ENCODE measurements at places on chromosomes 2 and 18.

DNA sequence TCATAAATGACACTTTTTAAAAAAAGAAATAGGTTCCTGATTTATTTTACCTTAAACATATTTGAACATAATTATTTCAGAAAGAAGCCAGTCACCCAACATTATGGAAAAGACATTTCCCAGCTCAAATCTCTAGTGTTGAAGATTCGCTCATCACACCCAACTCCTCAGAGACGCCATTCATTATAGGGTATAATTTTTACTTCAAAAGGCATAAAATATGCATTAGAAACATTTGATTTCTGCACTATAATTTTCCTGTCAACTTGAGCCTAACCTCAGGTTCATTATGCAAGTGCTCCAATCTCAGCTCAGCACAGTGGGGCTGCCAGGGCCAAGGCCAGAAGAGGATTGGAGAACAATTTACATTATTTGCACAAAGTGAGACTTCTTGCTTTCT lies 58.8 kb upstream of the TTN start:
- no peak for DNase-seq

GRCh38 chr18:23684515-23685197 lies 4.6 kb upstream of the LAMA3 start:
- no peak for DNase-seq

DNA sequence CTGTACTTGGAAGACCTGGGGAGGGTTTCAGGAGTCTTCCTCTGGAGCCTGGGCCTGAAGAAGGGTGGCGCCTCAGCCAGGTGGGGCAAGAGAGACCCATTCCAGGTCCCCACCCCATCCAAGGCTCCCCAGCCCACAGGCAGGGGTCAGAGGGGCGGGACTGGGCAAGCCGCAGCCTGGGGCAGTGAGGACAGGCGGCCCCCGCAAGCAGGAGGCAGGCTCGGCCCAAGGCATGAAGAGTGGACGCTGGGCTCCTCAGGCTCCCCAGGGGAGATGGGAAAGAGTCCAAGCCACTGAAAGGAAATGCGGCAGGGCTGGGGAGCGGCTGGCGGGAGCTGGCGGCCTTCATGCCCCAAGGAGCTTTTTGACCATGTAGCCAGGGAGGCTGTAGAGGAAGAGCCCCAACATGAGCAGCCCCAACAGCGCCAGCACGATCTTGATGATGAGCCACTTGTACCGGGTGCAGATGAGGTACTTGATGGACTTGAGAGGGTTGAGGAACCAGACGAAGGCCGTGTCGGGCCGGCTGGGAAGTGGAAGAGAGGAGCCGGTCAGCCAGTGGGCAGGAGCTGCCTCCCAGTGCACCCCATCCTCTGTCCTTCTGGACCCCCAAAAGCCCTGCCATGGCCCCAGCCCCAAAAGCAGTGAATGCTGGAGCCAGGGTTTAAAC lies 20.1 kb downstream of the OTOF start:
- no peak for DNase-seq

DNA sequence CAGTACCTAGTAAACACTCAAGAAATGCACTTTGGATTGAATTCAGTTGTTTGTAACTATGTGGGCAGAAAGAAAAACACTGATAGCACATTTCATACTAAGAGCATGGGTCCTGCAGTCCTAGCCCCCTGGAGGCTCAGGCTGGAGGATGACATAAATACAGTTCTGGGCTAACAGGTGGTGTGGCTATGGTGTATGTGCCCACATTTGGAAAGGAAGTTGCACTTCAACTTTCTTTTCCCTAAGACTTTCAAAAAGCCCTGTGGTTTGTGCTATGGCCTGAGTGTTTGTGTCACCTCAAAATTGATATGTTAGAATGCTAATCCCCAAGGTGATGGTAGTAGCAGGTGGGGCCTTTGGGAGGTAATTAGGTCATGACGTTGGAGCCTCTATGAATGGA lies 218.2 kb downstream of the CDCA7 start:
- no peak for DNase-seq

- no peak for DNase-seq
Measured at GRCh38 chr2:237875256-237876060, 16.0 kb downstream of the RAMP1 start.

DNA sequence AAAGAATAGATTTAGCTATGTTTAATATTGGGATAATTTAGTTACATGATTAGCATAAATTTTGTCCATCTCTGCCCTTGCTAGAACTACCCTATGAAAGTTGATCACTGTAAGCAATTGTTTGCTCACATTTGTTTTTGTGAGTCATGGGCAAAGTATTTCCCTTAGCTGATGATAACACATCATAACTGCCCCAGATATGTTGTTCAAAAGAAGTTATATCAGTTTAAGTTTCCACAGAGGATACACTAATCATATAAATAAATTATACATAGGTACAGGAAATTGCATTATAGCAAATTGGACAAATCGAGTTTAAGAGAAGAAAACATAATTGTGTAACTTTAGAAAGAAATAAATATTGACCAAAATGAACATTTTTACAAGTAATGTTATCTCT lies 223.2 kb upstream of the PIK3C3 start:
- DNase-seq: no peak

- DNase-seq: no peak
Measured at GRCh38 chr2:20698916-20699613, 32.1 kb downstream of the GDF7 start.

DNA sequence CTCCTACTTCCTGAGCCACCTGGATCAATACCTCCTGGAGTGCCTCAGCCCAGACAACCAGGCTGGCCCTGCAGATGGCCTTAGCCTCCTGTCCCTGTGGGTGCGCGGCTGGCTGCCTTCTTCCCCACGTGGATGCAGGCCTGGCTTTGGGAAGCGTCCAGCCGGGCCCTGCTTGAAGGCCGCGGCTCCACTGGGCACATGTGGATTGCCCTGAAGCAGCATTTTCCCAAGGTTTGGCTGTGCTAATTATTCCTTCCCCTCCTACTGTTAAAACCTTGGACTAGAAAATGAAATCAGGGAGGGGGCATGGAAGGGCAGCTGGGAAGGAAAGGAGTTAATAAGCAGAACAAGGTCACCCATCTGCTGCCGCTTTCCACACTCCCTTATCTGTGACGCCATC lies 143.0 kb upstream of the GATA6 start:
- no peak for DNase-seq

- DNase-seq: no peak
Measured at GRCh38 chr2:109317471-109318095, 188.6 kb downstream of the SH3RF3 start.

DNA sequence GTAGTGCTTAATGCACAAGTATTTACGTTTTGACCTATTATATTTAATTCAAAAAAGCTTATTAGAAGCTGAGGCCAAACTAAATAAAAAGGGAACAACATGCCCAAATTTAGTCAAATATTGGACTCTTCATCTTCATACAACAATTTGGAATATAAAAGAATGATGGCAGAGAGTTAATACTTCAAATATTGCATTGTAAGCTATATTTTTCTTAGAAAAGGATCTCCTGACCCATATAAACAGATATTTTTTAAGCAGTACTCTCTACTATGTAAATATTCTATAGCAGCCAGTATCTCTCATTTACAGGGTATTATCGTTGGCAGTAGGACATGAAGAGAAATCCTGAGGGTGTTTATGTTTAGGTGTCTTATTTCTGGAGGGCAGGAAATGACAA lies 531.2 kb downstream of the NYAP2 start:
- no peak for DNase-seq

DNA sequence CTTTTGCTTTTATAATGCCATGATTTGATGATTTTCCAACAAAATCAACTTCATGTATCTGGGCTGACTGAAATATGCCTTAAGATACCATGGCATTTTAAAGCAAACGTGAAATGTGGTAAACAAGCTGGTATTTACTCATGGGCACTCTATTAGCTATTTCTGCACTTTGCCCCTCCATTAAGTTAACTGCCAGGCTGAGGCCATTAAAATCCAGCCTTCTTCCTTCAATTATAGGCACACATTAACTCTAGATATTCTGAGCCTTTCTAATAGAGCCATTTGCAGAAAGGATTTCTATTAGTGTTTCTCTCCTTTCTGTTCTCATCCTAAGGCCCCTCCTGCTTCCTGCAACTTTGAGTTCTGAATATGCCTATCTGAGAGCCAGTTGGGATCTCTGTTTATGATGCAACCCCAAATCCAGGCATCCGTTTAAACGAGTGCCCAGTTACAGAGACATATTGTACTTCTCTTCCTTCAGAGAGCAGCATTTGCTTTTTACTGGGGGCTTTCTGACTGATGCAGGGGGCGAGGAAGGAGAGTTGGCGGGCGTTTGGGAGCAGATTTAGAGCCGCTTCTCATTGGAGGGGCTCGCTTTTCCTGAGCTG lies 1.6 kb upstream of the KCNJ3 start:
- no peak for DNase-seq

DNA sequence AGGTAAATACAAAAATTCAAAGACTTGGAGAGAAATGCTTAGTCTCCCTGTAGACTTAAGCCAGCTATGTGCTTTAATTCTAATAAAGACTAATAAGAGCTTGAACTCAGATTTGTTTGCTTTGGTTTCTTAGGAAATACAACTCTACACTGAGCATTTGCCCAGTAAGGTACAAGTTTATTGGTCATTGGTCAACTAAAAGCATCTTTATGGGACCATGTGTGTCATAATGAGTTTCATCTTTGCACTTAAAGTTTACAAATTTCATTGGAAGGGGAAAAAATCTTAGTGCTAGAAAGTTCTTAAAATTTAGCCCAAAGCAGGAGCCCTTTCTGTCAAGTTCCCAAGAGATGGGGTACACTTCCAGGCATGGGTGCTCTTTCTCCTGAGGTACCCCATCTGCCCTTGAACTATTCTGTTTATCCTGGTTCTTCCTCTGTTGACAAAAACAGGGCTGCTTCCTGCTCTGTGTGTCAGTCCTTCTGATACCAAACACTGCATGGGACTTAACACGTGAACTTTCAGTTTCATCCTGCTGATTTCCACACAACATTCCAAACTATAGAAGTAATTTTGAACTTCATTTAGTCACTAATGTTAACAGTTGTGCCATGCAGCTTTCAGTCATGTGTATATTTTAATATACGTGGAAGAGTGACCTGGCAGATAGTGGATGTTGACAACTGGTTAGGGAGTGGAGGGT lies 200.2 kb downstream of the TPGS2 start:
- DNase-seq: no peak

GRCh38 chr2:60516383-60516811 lies 37.1 kb downstream of the BCL11A start:
- DNase-seq: no peak

DNA sequence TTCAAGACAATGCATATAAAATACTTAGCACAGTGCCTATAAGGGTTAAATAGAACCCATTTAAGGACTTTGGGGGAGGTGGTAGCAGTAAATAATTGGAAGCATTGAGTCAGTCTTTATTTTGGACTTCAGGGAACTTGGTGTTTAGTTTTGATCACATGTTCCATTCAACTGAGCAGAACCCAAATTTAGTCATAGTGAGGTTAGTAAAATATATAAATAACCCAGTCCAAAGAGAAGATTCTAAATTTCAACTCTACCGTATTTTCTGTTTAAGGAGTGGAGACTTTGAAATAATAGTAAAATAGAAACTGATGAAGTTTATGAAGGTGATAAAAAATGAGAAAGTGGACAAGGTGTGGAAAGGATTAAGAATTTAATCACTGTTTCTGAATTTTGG lies 19.7 kb downstream of the TWSG1 start:
- no peak for DNase-seq

DNA sequence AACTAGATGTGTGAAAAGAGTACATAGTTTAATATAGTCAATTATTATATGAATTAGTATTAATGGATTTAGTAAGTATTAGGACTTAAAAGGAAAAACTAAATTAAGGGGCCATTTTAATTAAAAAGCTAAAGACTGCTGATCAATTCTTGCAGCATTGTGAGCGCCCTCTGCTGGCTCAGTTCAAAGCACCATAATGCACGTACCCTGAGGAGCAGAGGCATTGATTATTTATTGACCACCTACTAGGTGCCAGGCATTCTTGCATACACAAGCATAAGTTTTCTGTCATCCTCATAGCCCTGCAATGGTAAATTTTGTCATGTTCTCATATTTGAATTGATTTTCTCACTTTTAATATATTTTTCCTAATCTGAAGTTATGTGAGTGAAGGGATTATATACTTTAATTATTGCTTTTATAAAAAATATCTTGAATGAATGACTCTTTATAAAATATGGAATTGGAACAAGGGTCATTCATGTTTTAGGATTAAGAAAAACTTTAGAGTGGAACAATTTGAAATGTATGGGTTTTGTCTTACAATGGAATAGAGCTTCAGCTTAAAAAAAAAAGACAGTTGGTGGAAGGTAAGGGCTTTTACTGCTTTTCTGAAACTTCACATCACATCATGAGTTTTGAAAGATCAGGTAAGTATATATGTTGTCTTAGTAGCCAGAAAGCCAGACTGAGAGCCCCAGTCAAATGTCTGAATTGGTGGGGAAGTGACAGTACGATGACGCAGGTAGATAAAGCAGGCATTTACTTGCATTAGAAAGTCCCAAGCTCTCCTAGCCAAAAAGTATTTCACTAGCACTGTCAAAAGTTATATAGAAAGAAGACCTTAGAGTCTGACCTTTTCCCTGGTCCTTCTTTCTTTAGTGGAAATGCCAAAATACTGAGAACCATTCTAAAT lies 9.7 kb downstream of the ITGA4 start:
- DNase-seq: peak; percentile 57

DNA sequence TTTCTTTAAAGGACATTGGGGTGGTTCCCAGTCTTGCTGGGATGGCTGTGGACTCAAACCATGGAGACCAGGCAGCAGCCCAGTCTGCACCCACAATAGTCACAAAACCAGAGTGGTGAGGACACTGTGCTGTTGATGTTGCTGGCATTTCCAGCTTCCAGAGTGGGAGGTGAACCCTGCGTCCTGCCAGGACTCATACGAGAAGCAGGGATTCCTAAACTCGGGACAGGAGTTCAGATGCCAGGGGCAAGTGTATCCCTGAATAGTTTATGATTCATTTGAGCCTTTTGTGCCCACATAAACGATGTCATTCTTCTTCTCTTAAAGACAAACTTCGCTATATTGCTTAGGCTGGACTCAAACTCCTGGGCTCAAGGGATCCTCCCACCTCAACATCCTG lies 62.8 kb downstream of the TCF7L1 start:
- no peak for DNase-seq
